ENCODE measurements at places on chromosomes 7 and 10.

DNA sequence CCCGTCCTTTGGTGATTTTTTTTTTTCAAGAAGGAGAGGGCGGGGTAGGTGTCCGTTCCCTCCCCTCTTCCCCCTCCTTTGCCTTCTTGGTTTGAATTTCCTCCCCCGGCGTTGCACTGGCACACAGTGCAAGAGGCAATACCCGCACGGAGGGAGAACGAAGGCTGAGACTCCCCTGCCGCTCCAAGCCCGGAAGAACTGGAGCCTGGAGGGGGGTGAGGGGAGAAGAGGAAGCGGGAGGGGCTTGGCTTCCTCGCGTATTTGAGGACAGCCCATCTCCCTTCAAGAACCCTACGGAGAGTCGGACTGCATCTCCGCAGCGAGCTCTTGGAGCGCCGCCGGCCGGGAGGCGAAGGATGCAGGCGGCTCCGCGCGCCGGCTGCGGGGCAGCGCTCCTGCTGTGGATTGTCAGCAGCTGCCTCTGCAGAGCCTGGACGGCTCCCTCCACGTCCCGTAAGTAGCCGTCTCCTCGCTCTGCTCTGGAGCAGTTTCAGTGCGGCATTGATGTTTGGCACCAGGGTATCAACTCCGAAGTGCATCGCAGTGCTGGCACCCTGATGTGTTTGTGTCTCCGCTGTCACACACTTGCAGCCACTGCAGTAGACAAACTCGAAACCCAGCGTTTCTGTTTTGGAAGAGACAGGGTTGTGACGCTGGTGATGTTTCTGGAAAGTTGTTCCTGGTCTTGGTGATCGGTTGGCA, at the start of gene CNTNAP2:
TSS of gene CNTNAP2 (plus strand) at position 281 of the 702 bp plus-strand sequence. CDS start at position 357, 76 bp downstream.
- no peak for DNase-seq

GRCh38 chr10:69458430-69459100, 7.3 kb downstream of the TSPAN15 start:
- DNase-seq: no peak

GRCh38 chr10:99920901-99921300, 88.8 kb downstream of the DNMBP start:
- no peak for DNase-seq

- DNase-seq: no peak
These were observed 111.4 kb upstream of the ZEB1 start for GRCh38 chr10:31207636-31208035.

DNA sequence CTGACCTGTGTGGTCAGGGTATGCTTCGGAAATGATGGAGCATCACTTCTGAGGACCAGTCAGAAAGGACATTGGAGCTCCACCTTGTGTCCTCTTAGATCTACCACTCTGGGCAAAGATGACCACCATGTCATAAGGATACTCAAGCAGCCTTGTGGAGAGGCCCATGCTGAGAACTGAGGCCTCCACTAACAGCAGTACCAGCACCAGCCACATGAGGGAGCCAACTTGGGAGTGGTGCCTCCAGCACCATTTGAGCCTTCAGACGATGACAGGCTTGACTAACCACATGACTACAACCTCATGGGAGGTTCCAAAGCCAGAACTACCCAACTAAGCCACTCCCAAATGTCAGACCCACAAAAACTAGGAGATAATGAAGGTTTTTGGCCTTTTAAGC, 116.0 kb downstream of the NPTX2 start:
- DNase-seq: peak; percentile 46

GRCh38 chr10:70459774-70460490, 18.5 kb upstream of the NODAL start:
- DNase-seq: no peak

GRCh38 chr7:44122529-44122928, 819 bp downstream of the POLD2 start:
- no peak for DNase-seq

- DNase-seq: no peak
These were observed 582.0 kb downstream of the TNS3 start for GRCh38 chr7:46999866-47000265.

- no peak for DNase-seq
These were observed 130.5 kb upstream of the RHEB start for GRCh38 chr7:151650161-151650560.

- DNase-seq: no peak
These were observed 188.2 kb downstream of the KIF20B start for GRCh38 chr10:89889606-89890005.

- no peak for DNase-seq
These were observed 88.6 kb downstream of the VWDE start for GRCh38 chr7:12315049-12315448.

DNA sequence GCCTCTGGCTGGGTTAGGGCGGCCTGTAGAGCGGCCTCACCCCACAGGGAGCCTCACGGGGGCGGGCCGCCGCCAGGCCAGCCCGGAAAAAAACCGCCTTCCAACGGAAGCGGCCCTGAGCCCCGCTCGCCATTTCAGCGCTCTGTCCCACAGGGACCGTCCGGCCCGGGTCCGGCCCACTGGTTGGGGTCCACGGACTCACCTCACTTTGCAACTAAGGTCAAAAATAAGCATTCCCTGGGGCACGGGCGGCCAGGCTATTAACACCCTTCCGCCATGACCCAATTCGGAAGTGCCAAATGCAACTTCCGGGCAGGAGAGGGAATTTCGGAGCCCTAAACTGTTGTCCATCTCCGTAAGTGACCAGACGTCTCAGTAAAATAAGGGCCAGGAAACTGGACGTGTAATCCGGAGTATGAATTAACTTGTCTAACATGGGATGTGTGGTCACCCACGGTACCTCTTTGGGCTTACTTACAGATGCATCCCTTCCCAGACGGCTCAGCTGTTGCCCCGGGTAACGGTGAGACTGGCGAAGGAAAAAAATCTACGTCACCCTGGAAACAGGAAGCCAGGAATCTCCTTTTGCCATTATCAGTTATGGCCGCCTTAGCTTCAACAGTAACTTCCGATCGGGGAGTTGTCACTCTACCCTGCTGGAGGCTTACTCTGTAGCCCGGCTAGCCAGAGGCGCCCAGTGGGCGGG, at the start of gene BBIP1:
TSS of gene BBIP1 (minus strand) at position 538 of the 706 bp plus-strand sequence. CDS start 1,023 bp downstream, outside the sequence.
- DNase-seq: peak; percentile 100

- DNase-seq: no peak
These were observed 25.3 kb upstream of the PWWP2B start for GRCh38 chr10:132371641-132372081.

- DNase-seq: no peak
These were observed 42.5 kb upstream of the KMT2E start for GRCh38 chr7:104971290-104972071.

DNA sequence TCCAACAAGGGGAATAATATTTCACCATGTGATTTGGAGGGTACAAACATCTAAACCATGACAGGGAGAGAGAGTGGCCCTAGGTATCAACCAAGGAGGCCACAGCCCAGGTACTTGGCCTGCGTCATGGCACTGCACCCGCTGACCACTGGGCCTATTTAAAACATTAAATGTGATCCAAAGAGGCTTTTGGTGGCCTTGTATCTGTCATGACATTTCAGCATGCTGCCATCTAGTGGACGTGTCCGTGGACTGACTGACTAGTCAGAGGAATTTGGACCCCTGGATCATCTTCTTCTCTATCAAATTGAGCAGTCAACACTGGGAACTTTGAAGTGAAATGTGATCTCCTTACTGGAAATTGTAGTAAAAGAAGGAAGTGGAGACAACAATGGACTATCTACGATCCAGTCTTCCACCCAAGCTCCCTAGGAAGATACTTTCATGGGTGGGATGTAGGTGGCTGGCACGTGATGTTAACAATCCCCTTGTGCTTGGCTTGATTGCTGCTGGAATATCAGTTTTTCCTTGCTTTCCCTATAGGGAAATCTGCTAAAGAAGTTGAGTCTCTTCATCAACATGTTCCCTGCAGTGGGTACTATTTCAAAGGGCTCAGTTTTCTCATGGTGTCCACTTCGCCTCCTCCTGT, 24.6 kb upstream of the ITGA8 start:
- peak; percentile 82 for DNase-seq

DNA sequence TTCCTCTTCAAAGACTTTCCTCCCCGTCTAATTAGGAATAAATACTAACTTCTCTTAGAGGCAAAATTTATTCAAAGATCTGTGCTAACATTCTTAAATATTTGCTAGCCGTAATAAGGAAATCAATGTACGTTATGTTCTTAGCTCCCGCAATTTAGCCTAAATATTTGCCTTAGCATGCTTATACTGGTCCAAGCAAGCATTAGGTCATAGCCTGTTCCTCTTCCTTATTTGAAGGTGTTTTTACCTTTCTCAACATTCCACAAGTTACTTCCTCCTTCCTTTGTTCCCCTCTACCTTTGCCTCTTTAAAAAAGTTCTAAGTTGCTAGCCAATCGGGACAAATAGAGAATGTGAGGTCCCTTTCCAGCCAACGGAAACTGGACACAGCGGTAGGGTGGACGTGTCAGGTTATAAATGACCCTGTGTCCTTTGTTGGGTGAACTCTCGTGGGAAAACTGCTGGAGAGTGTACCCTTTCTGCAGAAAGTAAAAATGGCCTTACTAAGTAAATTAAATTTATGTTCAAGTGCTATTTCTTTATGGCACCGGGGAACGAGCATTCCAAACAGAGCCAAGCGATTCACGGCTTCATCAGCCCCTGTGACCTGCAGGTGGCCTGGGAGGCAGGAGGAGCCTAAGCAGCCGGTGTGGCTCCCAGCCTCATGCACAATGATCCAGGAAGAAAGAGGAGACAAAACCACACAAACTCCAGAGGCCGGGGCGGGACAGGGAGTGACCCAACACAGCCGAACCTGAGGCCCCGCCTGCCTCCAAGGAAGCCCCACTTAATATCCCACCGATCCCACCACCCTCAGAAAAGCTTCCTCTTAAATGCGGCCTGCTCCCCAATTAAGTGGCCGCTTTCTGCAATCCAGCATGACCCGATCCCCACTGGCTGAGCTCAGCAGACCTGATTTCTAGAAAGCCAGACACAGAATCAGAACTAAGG, 67.0 kb downstream of the ZRANB1 start:
- no peak for DNase-seq

GRCh38 chr7:53624356-53624755, 588.9 kb downstream of the POM121L12 start:
- no peak for DNase-seq

- DNase-seq: no peak
These were observed 104.1 kb upstream of the FERD3L start for GRCh38 chr7:19249281-19249680.

- no peak for DNase-seq
These were observed 18.9 kb downstream of the EXOC6 start for GRCh38 chr10:92867235-92867634.

- no peak for DNase-seq
These were observed 307.9 kb downstream of the PRKG1 start for GRCh38 chr10:51382181-51382580.

DNA sequence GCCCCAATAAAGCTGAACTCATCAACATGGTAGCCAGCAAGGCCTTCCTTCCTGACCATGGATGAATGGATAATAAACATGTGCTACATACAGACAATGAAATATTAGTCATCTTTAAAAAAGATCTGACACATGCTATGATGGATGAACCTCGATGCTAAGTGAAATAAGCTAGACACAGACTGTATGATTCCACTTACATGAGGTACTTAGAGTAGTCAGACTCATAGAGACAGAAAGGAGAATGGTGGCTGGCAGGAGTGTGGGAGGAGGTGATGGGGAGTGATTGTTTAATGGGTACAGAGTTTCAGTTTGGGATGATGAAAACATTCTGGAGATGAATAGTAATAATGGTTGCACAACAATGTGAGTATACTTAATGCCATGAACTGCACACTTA, 114.1 kb upstream of the SORCS3 start:
- DNase-seq: no peak

DNA sequence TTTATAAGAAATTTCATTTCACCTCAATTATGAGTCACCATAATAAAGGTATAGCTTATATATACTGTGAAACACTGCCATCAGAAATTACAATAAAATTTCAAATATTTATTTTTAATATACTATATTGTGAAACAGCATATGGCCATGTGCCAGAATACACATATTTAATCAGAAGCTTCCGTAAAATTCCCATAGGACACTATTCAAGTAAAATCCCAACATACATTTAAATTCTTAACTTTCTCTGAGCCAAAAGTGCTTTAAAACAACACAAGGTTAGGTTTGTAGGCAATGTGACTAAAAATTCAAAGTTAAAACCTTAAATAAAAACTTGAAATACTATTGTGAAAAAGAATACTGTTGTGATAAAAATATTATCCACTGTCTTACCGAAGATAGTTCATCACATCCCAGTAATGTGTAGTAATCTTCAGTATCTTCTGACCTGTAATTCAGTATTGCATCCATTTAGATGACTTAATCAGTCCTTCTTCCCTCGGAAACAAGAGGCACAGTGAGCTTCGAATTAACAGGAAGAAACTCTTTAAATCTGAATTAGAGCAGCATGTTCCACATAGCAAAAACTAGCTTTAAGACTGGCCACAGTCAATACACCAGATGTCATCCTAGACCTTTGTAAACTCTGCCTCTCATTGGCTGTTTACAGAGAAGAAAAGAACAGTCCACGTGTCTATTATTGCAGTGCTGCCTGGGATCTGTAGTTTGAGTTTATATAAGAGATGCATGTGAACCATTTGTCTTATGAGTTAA, at the start of gene DNAJC12:
TSS of gene DNAJC12 (minus strand) at position 648 of the 774 bp plus-strand sequence. CDS start at position 471, 177 bp downstream.
- DNase-seq: peak; percentile 69

DNA sequence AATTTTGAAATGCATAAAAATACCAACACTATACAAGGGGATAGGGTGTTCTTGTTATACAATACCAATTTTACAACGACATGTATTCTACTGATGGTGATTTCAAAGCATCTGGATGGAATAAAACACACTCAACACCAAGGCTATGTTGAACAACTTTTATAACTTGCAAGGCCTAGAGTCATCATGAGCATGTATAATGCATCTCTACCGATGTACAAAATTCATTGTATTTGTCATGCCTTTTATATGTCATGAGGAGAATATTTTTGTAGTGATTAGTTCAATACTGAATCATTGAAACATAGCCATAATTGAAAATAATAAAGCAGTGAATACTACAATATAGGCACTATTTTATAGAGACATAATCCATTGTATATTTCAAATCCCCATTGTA, 160.2 kb downstream of the ETV1 start:
- DNase-seq: no peak

DNA sequence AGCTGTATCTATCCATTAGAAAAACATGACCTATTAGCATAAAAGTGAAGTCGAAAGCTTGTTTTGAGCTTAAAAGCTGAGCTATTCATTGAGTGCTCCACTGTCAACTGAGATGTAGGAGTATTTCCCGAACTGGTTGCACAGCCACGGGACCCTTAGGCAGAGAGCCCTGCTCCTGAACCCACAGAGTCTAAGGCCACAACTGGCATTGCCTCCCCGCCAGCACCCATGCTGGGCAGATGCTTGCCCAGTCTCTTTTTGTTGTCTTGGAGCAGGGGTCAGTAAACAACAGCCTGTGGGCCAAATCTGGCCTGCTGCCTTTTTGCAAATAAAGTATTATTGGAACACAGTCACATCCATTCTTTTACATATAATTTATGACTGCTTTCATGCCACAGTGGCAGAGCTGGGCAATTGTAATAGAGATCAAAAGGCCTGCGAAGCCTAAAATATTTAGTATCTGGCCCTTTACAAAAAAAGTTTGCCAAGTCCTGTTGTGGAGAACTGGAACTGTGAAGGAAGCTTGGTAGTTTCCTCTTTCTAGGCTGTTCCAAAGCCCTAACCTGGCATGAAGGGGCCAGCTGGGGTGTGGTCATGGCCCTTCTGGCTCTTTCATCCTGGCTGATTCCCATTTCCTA, 58.4 kb upstream of the WAPL start:
- no peak for DNase-seq

- no peak for DNase-seq
These were observed 14.4 kb downstream of the PDIA4 start for GRCh38 chr7:149013876-149014275.
